Activated naive CD4-positive, alpha-beta T cell treated with Interleukin-2 at 50 U/mL for 16 hours (primary cell): ENCODE measurements at places on chromosomes 1 and 21.

GRCh38 chr1:1085171-1085841 is 11.2 kb upstream of the RNF223 start:
- no peak for DNase-seq

GRCh38 chr1:43742026-43742425 is 34.7 kb downstream of the ST3GAL3 start:
- DNase-seq = no peak

- DNase-seq = no peak
These were observed 49.7 kb upstream of the TSNAX start for GRCh38 chr1:231478811-231479210.

- DNase-seq = no peak
These were observed 413.4 kb downstream of the DSCAM start for GRCh38 chr21:40433538-40433937.

DNA sequence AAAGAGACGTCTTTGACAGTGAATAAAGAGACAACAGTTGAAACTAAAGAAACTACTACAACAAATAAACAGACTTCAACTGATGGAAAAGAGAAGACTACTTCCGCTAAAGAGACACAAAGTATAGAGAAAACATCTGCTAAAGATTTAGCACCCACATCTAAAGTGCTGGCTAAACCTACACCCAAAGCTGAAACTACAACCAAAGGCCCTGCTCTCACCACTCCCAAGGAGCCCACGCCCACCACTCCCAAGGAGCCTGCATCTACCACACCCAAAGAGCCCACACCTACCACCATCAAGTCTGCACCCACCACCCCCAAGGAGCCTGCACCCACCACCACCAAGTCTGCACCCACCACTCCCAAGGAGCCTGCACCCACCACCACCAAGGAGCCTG is 68.5 kb downstream of the TPR start:
- DNase-seq = no peak

GRCh38 chr1:216071262-216071661 is 352.0 kb downstream of the USH2A start:
- no peak for DNase-seq

DNA sequence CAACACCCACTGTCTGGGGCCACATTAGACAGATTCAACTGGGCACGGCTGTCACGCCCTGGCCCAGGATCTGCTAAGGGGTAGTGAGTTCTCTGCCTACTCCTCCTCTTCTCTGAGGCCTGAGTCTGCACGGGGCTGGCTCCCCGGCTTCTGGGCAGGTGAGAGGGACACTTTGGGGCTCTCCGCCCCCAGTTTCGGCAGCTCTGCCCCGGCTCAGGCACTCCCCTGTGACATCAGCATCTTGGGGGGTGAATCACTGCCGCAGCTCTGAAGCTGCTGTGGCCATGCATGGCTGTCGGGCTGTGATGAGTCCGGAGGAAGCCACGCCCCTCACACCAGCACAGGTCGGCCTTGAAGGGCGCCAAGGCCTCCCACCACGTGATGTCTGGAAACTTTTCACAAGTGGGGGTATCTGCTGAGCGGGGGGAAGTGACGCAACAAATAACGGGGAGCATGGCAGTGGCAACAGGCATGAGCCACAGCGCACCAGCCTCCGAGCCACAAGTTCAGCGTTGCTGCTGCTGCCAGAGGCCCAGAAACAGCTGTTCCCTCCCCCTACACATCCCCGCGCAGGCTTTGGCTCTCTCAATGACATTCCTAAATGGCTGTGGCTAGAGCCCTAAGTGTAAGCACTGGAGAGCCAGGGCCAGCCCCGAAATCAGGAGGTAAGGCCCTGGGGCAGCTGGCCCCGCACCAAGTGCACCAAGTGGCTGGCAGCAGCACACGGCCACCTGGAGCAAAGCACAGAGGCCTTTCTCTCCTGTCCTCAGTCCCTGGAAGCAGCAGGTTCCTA is 26.3 kb downstream of the ZBTB17 start:
- peak; percentile 94 for DNase-seq
